ENCODE measurements at places on chromosomes 7 and 10.

GRCh38 chr7:107027208-107027607 lies 17.3 kb upstream of the PRKAR2B start:
- no peak for DNase-seq

DNA sequence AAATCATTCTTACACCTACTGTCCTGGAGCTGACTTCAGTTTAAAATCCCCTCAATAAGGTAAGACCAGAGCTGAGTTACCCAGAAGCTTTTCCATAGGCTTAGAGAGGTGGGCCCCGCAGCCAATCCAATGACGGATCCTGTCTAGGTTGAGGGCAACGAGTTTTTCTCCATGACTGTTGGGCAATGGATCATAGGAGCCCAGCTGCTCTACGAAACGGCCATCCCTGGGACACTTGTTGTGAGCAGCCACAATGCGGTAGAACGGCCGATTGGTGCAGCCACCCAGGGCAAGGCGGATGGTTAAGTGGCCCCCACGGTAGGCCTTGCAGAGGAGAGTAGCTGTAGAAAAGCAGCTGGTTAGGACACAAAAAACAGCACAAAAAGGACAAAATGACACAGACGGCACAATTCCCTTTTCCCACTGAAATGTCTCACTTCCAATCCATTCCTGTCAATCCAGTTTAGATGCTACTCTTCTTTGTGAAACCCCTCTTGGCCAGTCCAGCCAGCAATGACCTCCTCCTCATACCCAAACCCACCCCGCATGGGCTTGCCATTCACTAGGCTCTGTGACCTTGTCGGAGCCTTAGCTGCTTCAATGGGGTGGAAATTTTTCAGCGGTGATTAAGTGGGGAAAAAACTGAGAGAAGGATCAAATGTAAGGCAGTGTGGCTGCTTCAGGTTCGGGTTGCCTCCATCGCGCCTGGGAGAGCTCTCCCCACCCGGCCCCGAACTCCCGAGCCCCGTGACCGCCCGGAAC lies 580 bp downstream of the MRPS16 start:
- DNase-seq = no peak

DNA sequence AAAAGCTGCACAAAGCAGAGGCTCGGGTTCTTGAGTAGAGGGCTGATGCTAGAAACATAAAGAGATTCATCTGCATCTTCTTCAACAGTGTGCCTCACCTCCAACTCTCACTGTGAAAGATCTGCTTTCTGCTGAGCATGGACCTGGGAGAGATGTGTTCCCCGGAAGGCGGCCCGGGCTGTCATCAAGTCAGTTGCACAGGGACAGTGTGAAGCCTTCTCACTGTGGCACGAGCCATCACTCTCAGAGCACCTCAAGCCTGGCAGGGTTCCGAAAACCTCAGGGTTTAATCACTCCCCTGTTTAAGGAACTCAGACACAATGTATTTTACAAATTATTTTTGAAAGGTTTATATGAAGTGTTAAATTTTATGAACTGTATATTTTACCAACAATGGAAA lies 98.7 kb downstream of the RBM20 start:
- DNase-seq = no peak

DNA sequence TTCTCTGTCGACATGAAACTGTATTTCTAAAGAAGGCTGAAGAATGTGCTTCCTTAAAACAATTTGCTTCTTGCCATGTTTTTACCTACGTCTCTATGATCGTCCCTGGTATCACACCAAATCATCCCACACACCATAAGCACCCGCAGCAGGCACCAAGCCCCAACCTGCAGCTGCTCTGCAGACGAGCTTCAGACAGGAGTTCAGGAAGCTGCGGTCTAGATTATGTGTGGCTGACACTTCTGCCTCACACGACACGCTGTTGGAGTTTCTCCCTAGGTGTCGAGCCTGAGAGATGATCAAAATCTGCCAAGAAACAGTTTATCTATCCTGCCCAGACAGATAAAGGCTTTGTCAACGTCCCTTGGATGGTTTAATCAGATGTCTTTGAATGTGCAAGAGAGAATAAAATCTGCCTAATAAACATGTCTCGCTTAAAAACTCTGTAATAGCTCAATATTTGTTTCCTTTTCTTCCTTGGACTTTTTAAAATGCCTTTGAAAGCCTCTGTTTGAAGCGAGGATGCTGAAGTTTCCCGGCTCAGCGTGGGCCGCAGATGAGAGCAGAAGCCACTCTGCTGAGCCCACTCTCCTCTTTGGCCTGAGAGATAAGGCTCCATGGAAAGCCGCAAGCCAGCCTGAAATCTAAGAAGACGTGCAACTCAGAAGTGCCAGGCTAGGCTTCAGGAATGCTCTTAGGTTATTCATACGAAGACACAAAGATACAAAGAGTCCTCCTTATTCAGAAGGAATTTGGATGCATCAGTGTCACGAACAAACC lies 158.3 kb upstream of the PFKP start:
- no peak for DNase-seq

DNA sequence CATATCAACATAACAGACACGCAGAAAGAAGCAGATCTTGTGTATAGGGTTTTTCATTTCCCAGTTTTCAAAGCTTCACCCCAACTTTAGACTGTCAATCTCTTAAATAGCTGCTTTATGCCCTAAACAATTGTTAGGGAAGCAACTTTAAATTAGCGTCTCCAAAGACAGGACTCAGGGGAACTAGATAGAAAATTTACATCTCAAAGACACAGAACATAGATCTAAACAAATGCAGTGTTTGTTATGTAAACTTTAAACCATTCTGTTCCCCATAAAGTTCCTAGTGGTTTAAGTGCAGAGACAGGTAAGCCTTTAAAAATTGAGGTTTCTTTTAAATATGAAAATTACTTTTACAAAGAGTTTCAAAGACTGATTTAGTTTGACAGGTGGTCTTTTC lies 379.2 kb upstream of the GHITM start:
- DNase-seq = no peak

GRCh38 chr10:84188815-84189214 lies 5.5 kb upstream of the CDHR1 start:
- no peak for DNase-seq

- no peak for DNase-seq
Measured at GRCh38 chr10:118516716-118517115, 78.7 kb downstream of the PRLHR start.

DNA sequence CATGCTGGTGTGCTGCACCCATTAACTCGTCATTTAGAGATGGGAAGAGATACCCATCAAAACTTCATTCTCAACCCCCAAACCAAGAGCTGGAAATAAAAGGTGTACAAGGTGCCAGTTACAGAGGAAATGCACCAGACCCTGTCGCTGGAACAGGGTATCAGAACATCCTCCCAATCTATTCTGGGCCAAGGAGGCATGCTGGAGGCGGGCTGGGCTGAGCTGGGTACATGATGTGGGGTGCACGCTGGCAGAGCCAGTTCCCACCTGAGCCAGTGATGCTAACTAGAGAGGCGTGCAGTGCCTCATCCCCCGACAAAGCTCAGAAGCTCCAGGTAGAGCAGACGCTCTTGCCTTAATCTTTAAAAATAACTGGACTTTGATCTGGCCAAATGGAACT lies 70.1 kb downstream of the NPSR1 start:
- DNase-seq = no peak

DNA sequence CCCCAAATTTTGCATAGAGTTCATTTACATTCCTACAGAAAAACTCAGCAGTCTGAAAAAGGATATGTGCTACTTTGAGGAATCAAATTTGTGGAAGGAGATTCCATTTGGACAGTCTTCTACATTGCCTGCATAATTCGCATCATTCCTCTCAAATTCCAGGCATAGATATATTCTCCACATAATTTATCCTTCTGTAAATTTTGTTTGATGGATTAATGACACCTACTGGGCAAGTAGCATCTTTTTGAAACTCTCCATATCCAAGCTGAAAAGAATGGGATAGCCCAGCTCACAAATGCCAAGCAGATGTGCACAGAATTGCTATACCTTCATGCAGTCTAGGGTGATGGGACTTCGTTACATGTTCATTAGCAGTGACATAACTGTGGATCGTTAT lies 515.3 kb downstream of the AUTS2 start:
- DNase-seq = no peak

GRCh38 chr10:22253580-22253882 lies 35.7 kb upstream of the EBLN1 start:
- DNase-seq = no peak

- DNase-seq = no peak
Measured at GRCh38 chr10:35452171-35452570, 115.9 kb downstream of the CCNY start.

- DNase-seq = no peak
Measured at GRCh38 chr10:13990392-13990805, 340.3 kb downstream of the FRMD4A start.

- no peak for DNase-seq
Measured at GRCh38 chr7:34067005-34067778, 161.9 kb downstream of the BMPER start.

DNA sequence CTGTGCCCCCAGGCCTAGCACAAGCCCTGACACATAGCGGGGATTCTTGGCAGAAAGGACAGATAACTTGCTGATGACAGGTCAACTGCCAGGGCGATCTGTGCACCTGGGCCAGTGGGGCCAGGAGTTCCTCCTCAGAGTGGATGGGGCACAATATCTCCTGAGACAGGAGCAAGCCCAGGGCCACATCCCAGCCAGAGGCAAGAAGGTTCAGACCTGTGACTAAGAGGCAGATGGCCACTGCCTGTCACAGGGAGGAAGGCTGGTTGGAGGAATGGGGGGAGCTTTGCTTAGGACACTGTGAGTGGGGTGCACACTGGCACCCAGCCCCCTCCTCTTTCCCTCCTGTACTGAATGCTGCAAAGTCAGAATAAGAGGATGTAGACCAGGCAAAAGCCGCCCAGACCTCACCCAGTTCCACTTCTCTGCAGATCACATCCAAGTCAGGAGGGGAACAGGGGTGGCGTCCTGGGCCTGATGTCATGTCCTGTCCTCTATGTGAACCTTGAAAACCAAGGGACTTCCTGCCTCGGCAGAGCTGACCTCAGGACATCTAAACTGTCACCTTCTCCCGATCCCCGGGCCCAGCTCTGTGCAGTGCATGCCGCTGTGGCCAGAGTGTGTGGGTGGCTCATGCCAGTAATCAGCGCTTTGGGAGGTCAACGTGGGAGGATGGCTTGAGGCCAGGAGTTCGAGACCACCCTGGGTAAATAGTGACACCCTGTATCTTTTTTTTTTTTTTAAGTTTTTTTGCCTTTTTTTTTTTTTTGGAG lies 1.3 kb downstream of the GUSB start:
- peak; percentile 10 for DNase-seq

- DNase-seq = no peak
Measured at GRCh38 chr7:128880791-128881457, 18.3 kb downstream of the ATP6V1F start.

DNA sequence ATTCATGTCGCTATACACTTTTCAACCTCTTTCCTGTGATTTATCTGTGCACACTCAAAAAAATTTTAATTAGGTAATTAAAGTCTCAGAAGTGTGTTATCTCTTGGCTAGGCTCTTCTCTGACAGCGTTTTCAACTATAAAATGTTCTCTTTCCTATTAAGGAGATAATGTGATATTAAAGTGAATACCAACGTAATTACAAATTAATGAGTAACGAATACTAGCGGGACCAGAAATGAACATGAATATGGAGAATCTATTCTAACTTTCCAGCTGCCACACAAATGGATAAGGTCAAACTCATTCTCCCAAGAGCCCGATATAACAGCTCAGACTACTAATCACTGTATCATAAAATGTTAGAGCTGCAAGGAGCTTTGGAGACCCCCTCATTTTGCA lies 12.0 kb downstream of the COL1A2 start:
- no peak for DNase-seq

- DNase-seq = no peak
Measured at GRCh38 chr10:51008346-51008745, 65.9 kb upstream of the PRKG1 start.

DNA sequence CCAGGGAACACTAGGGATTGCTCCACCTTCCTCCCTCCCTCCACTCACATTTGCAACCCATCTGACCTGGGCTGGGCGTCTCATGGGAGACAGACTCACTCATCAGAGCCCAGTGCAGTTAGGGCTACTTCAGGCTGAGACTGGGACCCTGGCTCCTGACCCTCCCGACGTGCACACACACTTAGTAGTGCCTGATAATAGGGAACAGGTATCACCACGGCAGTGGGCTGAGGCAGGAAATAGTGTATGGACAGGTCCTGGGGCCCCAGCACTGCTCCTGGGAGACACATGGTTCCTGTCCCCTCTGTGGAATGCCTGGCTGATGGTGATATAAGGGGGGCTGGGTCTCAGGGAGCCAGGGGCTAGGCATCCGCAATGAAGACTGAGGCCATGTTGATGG lies 14.3 kb downstream of the AQP1 start:
- DNase-seq = no peak

DNA sequence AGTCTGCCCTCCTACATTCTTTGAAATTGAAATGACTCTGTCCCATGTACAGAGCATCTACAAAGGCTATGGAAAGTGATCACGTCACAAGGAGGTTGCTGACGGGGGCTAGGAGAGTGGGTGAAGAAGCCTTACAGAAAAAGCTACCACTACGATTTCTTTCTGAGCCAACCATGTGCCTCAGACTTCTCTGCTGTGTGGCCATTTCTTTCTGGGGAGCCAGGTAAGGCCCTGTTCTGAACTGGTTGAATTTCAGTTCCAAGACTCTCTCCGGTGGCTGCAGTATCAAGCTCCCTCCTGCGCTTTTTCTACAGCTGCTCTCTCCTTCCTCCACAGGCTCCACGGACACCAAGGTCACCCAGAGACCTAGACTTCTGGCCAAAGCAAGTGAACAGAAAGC lies 112.5 kb upstream of the PRSS1 start:
- no peak for DNase-seq

- no peak for DNase-seq
Measured at GRCh38 chr10:116444527-116445142, 17.0 kb downstream of the PNLIPRP3 start.

GRCh38 chr10:83371696-83372490 lies 767.4 kb upstream of the GHITM start:
- no peak for DNase-seq

- no peak for DNase-seq
Measured at GRCh38 chr7:43138710-43139109, 26.3 kb downstream of the HECW1 start.

- no peak for DNase-seq
Measured at GRCh38 chr10:125843603-125844329, 20.4 kb downstream of the BCCIP start.

DNA sequence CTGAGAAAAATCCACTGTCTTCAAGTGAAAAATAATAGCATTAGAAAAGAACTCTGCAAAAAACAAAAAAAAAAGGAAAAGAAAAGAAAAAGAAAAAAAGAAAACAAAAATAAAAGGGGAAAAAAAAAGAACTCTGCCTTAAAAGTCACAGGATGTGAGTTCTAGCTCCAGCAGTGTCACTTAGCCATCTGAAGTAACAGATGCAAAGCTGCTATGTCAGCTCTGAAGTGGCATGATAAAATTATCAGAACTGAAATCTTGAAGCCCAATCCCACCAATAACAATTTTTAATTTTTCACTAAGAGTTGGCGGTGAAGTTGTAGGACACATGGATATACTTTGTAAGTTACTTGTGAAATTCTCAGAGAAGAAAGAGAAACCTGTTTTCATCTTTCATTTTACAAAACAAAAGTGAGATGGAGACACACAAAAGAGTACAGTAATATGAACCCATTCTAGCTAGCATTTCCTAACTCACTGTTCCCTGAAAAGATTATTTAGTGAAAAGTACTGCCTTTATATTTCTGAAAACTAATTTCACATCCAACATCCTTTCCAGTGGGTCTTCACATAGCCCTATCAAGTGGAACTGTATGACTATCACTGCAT lies 103.5 kb downstream of the ELAPOR2 start:
- no peak for DNase-seq

Data from hypothalamus (tissue), 51 donors.